Right lobe of liver (tissue), 6 donors: ENCODE measurements at places on chromosomes 7 and 10. TPM values are rescaled to one million over a fixed set of nuclear protein-coding genes. Genes with fewer than 3 reads are reported as not detected.

The FEZF1 gene
- not detected for total RNA-seq

The PLA2G12B gene
- 56.9 TPM for total RNA-seq

The GIGYF1 gene
- 16.6 TPM for total RNA-seq

The PON1 gene
- total RNA-seq, result 281 TPM

The PCGF5 gene
- total RNA-seq, result 28.3 TPM

The IFIT1B gene
- total RNA-seq, result not detected

The SFTPA2 gene
- total RNA-seq, result 0.12 TPM

The SPDYE5 gene
- not detected for total RNA-seq

The IGF2BP3 gene
- total RNA-seq, result 0.15 TPM

The ENO4 gene
- total RNA-seq, result not detected

GRCh38 chr10:84193846-84194423 is 402 bp upstream of the CDHR1 start:
- no peak for DNase-seq

DNA sequence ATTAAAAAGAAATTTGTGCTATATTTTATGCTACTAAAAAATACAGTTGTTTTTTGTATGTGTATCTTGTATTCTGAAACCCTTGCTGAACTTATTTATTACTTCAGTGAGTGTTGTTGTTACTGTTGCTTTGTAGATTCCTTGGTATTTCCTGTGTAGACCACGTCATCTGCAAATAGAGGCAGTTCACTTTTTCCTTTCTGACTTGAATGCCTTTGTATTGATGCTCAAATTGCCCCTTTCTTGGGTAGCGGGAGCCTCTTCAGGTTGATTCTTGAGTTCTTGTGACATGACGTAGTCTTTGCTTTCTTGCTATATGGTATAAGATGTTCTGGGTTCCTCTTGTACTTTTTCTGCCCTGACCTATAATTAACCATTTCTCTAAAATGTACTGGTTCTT is 504.1 kb downstream of the SDK1 start:
- DNase-seq, result no peak

DNA sequence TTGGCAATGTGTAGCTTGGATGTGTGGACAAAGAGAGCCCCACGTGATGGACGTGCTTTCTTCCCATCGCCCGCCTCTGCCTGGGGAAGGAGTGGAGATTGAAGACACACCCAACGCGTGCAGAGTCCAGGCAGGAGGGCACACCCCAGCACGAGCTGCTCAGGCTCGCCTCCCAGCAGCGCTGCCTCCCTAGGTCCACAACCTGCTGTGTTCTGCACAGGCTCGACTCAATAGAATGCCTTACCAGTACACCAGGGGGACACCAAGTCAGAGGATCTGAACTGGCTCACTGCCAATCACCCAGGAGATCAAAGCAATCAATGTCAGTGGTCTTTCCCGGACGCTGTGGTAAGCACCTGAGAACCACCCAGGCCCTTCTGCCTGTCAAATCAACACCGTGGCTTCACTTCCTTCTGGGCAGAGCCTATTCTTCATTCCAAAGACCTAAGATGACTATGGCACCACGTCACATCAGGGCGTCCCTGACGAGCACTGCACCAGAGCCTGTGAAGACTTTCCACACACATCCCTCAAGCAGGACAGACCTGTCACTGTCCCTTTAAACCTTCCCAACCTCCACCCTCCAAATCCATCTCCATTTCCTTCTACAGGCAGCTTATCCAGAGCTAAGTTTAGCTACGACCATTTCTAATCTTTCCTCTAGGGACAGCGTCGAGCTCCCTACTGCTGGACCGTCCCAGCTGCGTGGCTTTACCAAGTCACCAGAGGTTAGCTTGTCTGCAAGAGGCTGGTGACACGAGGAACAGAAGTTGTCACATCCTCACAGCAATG is 72.3 kb downstream of the AMZ1 start:
- no peak for DNase-seq

DNA sequence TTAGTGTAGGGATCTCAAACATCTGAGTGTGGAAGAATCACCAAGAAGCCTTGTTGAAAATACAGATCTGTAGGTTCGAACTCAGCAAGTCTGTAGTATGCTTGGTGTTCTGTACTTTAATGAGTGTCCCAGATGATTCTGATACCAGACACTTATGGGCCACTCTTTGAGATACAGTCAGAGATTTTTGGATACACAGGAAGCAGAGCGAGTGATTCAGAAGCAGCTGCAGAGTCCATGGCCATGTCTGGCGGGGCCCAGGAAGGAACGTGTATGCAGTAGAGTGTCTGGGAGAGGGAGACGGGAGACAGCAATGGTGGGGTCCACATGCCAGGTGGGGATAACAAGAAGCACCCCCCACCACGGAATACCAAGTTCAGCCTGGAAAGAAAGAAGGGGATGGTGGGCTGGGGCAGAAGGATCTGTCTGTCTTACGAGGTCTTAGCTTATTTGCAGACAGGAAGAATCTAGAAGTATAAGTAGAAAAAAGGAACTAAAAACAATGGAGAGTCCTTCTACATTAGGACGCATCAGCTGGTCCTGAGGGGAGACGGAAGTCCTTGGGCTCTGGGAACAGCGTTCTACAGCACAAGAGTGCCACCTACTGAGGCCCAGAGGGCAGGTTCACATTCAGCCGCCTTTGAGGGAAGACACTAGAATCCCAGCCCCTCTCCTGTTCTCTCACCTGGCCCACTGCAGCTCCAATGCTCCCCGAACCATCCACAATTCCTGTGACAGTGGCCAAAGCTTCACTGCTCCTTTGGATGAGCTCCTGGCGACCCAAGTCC is 55.4 kb downstream of the SLC37A3 start:
- peak; percentile 28 for DNase-seq

GRCh38 chr7:129308047-129308446 is 83.2 kb downstream of the AHCYL2 start:
- DNase-seq, result peak; percentile 58

DNA sequence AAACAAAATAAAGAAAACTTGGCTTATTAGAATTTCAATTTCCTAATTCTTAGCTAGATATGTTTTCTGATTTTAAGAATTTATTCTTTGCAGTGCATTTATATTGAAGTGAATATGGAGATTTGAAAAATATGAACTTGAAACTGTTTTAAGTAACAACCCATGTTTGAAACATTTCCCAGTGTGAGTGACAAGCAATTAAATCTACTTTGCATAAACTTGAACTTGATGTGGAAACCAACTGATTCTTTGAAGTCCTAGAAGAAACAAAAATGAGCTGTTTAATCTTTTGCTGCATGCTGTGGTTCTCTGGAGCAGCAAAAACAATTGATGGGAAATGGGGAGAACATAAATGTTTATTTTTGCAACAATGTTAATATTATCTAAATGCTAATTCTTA is 430.2 kb downstream of the ARL4A start:
- no peak for DNase-seq

GRCh38 chr10:88416801-88417200 is 166.3 kb downstream of the RNLS start:
- DNase-seq, result no peak

DNA sequence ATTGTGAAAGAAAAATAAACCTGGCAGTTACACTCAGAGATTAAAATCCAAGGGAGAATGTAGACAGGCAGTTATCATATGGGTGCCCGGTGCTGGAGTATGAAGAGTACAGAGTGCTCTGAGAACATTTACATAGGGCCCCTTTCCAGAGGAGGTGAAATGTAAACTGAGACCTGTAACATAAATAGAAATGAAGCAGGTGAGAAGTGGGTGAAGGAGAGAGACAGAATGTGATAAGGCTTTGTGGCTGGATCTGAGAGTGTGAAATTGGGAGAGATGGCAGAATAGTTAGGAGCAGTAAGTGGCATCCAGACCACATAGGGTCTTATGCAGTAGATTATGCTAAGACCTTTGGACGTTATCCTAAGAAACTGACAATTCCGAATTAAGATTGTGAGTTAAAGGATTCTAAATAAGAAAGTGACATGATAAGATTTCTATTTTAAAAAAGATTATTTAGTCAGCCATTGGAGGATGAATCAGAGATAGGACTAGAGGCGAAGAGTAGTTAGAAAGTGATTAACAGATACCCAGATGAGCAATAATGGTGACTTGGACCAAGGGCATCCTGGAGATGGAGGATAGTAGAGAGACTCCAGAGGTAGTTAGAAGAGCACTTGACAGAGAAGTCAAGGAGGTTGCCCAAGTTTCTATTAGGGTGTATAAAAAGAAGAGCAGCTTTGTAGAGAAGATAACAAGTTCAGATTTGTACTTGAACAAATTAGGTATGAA is 36.7 kb downstream of the DNAH11 start:
- no peak for DNase-seq

- DNase-seq, result no peak
Observed at GRCh38 chr7:2445898-2446555, 30.2 kb downstream of the GRIFIN start.

- no peak for DNase-seq
Observed at GRCh38 chr10:132749371-132749795, 36.6 kb downstream of the NKX6-2 start.

DNA sequence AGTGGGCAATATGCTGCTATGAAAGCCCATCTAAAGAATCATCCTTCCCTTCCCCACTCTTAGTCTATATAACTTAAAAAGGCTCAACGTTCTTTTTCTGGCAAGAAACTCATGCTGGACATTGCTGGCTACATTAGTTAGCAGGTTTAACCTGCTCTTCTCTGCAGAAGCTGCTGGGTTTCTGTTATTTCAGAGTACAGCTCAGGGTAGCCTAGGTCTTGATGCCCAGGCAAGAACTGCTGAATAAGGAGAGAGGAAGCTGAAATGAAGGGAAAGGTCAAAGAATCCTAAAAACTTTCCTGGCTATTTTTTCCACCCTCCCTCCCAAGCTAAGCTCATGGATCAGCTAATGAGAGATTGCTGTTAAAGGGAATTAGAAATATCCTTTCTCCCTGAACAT is 79.4 kb downstream of the ANKIB1 start:
- no peak for DNase-seq

DNA sequence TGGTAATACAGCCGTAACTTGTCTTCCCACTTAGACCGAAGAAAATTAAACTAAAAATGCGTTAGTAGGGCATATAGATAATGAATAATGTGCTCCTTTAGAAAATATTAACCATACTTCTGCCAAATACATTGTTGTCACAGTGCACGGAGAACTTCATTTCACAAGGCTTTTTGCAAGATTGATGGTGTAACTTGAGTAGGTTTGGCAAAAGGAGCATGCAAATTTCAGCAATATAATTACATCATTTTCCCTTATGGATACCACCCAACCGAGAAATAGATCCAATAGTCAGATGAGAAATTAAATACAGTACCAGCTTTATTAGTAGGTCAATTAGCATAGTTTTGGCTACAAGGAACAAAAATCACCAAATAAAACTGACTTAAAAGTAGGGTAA is 792.6 kb upstream of the C7orf33 start:
- DNase-seq, result no peak

DNA sequence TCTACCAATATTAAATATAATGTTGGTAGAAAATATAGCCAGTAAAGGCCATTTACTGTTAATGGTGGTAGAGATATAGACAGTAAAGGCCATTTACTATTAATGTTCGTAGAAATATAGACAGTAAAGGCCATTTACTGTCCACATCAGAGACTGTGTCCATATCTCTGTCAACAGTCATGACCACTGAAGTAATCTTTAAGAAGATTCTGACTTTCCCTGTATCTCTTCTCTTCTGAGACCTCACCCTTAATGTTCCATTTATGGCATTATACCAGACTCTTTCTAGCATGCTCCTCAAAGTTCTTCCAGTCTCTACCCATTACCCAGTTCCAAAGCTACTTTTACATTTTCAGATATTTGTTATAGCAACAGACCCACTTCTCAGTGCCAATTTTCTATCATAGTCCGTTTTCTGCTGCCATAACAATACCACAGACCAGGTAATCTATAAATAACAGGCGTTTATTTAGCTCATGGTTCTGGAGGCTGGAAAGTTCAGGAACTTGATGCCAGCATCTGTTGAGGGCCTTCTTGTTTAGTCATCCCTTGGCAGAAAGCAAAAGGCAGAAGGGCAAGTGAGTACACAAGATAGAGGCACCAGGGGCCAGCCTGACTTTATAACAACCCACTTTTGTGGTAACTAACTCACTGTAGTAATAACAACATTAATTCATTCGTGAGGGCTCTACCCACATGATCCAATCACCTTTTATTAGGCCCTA is 7.9 kb upstream of the NUDCD3 start:
- DNase-seq, result no peak

- DNase-seq, result no peak
Observed at GRCh38 chr7:131161103-131161502, 166.6 kb upstream of the MKLN1 start.

- DNase-seq, result no peak
Observed at GRCh38 chr10:90913774-90914420, 7.0 kb downstream of the ANKRD1 start.

DNA sequence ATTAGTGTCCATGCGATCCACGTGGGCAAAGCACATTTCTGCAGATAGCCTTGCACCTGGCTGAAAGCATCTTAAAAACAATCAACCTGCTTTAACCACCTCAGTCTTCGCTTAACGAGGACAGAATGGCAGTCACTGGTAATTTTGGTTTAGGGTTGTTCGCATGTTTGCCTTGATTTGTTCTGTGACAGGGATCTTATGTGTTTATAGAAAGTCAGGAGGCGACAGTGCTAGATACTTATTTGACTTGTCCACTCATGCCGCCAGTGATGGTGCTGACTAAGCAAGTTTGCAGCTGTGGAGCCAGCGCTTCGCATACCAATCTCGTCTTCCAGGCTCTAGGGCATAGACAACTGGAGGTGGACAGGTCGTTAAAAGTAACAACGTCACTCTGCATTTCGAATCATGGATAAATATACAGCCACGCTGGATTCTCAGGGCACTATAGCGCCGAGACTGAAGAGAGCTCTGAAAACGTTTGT is 1.2 kb upstream of the TMEM243 start:
- no peak for DNase-seq

DNA sequence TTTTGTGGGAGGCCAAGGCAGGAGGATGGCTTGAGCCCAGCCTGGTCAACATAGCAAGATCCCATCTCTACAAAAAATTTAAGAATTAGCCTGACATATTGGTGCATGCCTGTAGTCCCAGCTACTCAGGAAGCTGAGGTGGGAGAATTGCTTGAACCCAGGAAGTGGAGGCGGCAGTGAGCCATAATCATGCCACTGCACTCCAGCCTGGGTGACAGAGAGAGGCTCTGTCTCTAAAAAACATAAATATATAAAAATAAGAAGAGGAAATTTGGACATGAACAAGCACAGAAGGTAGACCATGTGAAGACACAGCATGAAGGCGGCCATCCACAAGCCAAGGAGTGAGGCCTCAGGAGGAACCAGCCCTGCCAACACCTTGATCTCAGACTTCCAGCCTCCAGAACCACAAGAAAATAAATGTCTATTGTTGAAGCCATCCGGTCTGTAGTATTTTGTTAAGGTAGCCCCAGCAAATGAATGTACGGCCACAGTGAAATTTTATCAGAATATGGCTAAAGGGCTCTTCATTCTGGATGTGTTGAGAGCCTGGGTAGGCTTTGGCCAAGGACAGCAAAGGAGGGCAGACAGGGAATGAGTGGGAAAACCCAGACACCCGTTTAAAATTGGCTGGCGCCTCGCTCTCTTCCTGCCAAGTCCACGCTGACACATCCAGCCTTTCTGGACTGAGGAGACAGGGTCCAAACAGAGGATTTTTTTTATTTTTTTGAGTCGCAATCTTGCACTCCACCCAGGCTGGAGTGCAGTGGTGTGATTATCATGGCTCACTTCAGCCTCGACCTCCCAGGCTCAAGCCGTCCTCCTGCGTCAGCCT is 12.9 kb upstream of the GRID2IP start:
- DNase-seq, result no peak

GRCh38 chr7:121049897-121050296 is 61.4 kb downstream of the CPED1 start:
- DNase-seq, result no peak

- no peak for DNase-seq
Observed at GRCh38 chr7:37315772-37316715, 132.6 kb downstream of the ELMO1 start.
